ENCODE measurements at places on chromosomes 4 and X.

GRCh38 chrX:40155589-40156469 lies 58.1 kb upstream of the BCOR start:
- peak; percentile 40 for DNase-seq

DNA sequence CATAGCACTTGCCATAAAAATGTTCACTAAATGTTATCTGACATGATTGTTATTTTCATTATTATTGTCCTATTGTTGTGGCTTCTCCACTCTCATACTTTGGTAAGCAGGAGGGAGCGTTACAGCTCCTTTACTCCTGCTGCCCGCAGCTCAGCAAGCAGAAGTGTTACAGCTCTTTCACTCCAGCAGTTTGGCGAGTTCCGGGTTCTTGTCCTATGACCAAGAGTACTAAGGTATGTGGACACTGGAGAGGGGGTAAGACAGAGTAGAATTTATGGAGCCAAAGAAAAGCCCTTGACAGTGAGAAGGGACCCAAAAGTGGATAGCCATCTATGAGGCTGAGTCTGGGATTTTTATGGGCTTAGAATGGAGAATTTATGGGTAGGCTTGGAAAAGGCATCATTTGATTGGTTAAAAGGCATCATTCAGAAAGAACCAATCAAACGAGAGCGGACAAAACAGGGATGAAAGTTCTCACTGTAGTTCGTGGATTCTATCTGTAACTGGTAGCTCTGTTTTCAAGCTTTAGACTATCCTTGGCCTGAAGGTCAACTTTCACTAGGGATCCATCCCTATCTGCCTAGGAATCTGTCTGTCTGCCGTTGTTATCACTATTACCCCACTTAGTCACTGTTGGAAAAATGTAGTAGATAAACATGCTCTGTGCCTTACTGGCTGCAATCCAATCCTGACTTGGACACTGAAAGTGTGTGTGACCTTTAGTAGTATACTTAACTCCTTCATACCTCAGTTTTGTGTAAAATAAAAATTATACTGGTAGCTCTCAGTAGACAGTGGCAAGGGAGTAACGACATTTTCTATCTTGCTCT lies 545.6 kb upstream of the LCORL start:
- no peak for DNase-seq

DNA sequence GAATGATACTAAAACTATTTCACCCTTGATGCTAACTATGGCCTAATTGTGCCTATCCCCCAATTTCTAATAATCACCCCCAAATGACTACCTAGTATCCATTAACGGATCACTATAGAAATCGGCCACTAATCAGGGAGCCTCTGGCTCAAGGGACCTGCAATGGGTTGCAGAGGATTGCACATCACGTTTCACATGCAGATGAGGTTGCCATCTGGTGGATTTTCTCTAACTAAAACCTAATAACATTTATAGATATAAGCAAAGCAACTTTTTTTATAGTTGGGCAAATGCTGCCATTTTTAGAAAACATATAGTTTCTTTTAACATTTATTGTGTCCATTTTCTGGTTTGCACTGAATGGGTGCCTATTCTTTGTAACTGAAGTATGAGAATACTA lies 28.3 kb upstream of the ALG13 start:
- DNase-seq, result no peak

DNA sequence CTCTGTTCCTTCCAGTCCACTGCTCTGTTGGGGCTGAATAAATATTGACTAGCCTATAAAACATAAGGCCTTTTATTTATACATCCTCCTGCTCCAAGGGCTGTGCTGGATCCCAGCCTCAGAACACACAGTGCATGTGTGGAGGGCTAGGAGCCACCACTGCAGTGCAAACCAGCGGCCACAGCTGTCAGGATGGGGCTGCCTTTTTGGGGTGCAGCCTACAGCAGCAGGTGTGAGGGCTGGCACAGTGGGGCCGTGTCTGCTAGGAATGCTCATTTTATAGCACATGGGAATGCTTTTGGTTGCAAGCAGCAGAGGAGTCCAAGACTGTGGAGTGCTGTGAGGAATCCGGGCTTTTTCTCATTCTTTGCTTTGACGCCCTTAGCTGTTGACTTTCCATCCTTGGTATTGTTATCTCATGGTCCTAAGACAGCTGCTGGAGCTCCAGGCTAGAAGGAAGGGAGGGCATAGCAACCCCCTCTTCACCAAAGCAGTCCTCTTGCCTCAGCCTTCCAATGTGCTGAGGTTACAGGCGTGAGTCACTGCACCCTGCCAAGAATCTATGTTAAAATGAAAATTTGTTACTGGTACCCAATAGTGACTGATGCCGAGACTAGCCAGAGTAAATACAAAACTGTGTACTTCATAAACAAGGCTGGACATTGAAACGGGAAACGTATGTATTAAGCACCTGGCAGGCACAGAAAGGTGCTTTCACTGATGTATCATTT lies 334.3 kb upstream of the GATB start:
- DNase-seq, result no peak

GRCh38 chr4:16196482-16197393 lies 29.5 kb downstream of the TAPT1 start:
- DNase-seq, result no peak

DNA sequence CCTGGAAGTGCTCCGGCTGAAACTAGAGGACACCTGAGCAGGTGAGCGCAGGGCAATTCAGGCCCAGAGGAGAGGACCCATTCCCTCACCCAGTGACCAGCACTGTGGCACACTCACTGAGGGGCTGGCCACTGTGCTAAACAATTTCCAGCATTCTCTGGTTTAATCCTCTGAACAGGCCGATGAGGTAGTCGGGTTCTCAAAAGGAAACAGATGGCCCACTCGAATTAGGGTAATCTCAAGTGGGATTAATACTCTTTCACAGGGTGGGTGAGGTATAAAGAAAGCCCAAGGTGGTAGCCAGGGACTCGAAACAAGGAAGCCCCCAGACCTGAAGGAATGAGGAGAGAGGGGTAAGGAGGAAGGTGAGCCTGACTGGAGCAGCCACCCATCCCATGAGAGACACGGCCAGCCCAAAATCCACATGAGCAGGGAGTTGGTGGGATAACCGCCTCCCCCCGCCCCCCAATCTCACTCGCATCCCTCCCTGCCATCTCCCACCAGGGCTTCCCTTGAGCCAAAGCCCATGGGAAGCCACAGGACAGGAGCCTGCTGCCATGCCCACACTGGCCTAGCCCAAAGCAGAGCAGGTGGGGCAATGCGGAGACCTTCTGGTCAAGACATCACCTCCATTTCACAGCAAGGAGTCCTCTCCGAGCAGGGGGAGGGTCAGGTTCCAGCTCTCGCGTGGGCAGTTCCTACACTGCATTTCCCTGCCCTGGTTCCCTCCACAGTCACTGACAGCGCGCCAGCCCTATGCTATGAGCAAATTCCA lies 55.0 kb downstream of the SH3KBP1 start:
- no peak for DNase-seq

DNA sequence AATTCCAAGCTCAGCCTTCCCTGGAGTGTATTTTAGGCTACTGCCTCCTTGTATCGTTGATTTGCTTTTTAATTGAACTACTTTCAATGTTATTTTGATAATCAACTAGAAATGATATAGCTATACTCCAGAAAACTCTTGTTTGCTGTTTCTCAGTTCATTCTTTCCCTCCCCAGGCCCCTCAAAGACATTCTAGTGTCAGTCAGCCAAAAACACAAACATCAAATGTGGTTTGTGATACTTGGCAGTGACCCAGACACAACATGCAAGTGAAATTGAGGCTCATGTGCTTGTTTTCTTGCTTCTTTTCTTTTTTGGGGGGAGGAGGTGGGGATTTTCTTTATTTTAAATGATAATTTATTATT lies 7.6 kb downstream of the FAT4 start:
- no peak for DNase-seq

DNA sequence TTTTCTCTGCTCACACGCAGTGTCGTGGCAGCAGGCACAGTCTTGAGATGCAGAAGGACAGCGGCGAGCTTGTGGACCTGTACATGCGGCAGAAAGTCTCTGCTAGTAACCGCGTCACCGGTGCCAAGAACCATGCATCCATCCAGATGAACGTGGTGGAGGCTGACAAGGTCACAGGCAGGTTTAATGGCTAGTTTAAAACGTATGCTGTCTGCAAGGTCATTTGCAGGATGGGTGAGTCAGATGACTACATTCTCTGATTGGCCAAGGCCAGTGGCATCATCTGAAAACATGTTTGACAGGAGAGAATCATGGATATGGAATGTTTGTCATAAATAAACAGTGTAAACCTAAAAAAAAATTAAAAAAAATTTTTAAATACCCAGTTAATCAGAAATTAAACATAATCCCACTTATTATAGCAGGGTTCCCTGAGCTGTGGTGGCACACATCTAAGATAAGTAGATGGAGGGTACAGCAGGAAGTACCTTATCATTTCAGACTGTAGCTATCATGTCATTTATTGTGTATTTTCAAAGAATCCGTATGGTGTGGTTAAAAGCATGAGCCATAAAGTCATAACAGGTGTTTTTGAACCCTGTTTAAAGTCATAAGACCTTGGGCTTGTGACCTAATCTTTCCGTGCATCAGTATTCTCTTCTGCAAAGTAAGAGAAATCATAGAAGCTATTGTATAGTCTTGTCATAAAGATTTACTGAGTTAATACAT lies 7.5 kb upstream of the BMP2K start:
- DNase-seq, result no peak

DNA sequence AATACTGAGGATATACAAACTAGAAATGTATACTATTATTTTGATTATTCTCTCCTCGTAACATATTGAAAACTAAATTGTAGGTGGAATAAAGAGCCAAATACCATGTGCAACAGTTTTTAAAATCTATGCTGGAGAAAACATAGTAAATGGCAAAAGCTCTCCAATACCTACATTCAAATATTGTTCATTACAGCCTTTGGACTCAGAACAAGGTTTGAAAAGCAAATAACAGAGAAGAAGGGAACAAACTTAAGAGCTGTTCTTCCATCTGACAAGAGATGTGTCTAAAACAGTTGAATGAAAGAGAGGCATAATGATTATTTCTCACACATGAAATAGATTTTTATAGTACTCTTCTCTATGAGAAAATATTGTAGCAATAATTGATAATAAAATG lies 25.0 kb upstream of the UGT2B7 start:
- DNase-seq, result no peak

- DNase-seq, result no peak
Measured at GRCh38 chr4:2767046-2767704, 11.0 kb upstream of the TNIP2 start.

GRCh38 chrX:120468071-120468470 lies 1.0 kb downstream of the LAMP2 start:
- no peak for DNase-seq

DNA sequence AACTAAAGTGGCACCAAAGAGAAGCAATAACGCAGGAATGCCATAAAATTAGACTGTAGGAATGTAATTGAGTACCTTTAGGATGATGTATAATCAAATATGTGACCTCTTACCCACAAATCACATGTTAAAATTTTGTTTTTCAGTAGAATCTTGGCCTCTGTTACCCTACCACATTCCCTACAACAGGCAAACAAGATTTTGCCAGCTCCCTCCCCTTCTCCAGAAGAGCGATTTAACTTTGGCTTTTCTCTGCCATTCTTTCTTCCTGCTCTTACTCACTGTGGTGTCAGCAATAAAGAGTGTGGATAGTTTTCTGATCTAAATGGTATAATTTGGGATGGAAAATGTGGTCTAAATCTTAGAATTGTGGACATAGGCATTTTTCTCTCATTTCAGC lies 57.2 kb downstream of the TRIM2 start:
- DNase-seq, result no peak

DNA sequence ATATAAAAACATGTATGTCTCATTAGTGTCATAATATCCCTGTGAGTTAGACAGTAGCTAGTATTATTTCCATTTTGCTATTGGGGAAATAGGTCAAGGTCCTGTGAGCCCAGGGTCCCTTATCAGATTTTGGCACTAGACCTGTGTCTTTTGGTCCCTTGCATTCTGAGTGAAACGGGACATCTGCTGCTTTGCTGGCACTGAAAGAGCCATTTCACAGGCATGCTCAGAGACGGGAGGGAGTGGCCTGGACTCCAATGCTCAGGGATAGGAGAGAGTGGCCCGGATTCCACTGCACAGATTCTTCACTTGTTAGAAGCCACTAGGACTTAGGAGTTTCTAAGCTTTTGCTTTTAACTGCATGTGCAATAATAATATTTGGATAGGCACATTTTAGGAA lies 177.2 kb downstream of the TSPAN5 start:
- DNase-seq, result no peak

GRCh38 chr4:67911141-67911540 lies 27.3 kb upstream of the TMPRSS11D start:
- DNase-seq, result no peak

- DNase-seq, result no peak
Measured at GRCh38 chrX:72576141-72576894, 3.7 kb upstream of the HDAC8 start.

DNA sequence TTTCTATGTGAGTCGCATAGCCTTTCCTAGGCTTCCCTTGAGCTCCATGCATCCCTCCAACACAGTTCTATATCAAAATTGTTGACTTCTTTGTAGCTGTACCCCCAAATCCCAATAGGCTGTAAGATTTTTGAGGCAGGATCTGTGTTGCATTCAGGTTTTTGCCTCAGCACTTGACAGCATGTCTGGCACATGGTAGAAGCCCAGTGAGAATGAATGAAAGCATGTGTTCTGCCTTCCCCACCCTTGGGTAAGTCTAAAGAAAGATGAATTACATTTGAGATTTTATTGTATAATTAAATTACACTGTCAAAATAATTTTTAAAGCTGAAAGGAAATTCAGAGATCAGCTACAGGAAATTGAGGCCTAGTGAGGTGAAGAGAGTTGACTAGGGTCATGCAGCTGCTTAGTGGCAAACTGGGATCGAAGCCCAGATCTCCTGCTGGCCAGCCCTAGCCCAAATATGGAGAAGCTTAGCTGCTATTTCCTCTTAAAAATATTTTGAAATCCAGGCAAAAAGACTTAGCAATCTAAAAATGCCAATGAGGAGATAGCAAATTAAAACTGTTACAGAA lies 122.5 kb downstream of the SPATA18 start:
- DNase-seq, result no peak

GRCh38 chrX:107154787-107155620 lies 36.4 kb upstream of the RBM41 start:
- no peak for DNase-seq

GRCh38 chrX:87580862-87581261 lies 63.3 kb downstream of the KLHL4 start:
- DNase-seq, result no peak

- no peak for DNase-seq
Measured at GRCh38 chr4:125112536-125112935, 202.2 kb upstream of the FAT4 start.

DNA sequence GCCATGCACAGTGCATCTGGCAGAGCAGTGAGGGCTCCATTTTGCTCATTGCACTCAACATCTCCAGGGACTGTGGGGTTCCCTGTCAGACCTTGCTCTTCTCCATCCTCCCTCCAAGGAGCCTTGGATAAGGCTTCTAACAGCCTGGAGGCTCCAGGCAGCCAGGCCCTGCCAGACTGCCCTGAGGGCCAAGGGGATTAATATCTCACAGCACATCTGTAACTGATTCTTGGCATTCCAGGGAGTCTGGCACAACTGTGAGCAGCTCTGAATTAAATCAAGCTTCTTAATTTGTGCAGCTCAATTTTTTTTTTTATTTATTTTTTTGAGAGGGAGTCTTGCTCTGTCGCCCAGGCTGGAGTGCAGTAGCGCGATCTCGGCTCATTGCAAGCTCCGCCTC lies 224.5 kb upstream of the PGRMC2 start:
- no peak for DNase-seq

GRCh38 chr4:1048773-1049590 lies 37.6 kb downstream of the FGFRL1 start:
- DNase-seq, result no peak

GRCh38 chr4:19329631-19330030 lies 922.1 kb upstream of the SLIT2 start:
- DNase-seq, result no peak

All from glutamatergic neuron (in vitro differentiated cells).